Stimulated activated CD4-positive, alpha-beta T cell treated with anti-CD3 and anti-CD28 coated beads, Interleukin-2, amount 100 ng/mL, for 24 hours (primary cell): ENCODE measurements at places on chromosomes 5 and 9.

GRCh38 chr9:95626885-95627558, 110.3 kb upstream of the PTCH1 start:
- DNase-seq: peak; percentile 63

- no peak for DNase-seq
These were observed 54.3 kb downstream of the MTX3 start for GRCh38 chr5:79936646-79937216.

- DNase-seq: no peak
These were observed 259.4 kb downstream of the PLK2 start for GRCh38 chr5:58200451-58200850.

DNA sequence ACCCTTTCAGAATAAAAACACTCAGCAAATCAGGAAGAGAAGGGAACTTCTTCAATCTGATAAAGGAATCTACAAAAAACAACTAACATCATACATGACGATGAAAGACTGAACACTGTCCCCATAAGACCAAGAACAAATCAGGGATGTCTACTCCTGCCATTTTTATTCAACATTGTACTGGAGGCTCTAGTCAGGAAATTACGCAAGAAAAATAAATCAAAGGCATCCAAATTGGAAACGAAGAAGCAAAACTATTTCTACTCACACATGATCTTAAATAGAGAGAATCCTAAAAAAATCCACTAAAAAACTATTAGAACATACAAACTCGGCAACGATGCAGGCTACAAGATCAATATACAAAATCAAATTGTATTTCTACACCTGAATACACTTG, 42.3 kb downstream of the IPPK start:
- no peak for DNase-seq

DNA sequence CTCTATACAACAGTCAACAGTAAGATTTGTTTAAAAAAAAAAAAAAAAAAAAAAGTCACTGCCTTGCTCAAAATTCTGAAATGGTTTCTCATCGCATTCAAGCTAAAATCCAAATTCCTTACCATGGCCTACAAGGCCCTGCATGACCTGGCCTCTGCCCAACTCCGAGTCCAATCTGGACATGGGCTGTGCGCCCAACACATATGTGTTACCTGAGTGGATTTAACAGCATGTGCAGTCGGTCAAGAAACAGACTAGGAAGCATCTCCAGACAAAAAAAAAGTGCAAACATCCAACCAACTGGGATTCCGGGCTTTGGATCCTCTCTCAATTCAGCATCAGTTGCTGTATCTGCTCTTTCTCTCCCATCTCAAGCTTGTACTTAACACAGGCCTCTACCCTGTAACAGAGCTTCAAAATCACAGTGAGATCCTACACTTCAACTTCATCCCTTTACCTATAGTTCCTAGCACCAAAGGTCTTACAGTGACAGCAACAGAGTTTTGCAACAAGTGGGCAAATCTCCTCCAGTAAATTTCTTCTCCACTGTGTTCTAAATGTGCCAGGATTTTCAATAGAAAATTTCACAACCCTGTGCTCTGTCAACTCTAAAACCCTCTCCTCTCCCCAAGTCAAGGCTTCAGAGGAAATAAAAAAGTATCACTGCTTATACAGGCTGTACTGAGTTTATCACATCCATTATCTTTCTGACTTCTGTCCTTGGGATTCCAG, 19.6 kb downstream of the ZNF608 start:
- no peak for DNase-seq

DNA sequence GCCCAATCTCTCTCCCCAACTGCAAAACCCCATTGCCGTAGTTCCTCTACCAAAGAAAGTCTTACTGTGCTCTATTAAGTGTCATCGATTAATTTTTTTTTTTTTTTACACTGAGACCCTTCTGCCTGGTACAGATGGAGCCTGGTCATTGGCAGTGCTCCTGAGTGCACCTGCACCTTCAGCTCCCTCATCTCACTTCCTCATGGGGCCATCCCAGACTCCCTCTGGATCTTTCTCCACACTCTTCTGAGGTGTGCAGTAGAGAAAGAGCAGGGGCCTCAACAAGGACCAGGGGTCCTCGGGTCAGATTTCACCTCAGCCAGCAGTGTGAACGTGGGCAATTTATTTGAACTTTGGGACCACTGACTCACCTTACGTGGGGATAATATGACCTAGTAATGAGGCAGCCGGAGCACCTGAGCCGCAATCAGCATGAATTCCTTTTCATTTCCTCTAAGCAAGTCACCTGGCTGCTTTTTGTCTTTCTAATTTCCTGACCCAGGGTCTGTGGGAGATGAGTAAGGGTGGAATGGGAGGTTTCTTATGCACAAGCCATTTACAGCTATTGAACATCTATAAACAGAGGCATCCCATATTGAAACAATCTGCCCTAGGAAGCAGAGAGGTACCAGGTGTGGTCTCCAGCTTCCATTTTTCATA, 22.3 kb upstream of the GABRP start:
- no peak for DNase-seq

DNA sequence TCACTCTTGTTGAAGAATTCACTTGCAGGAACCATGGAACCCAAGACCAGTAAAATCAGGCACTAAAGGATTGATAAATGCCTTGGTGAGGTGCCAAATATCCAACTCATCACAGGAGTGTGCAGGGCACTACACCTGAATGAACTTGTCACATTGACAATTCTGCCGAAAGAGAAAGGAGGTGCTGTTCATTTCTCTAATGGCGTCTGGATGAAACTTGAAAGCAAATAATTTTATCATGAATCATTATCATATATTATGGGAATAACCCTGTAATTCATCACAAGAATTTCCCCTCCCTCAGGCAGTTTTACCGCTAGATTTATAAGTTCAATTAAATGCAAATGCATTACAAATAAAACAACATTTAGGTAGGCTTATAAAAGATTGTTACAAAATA, 360.0 kb downstream of the GLIS3 start:
- DNase-seq: no peak
